ENCODE measurements at places on chromosomes 6 and 20. TPM values are rescaled to one million over a fixed set of nuclear protein-coding genes. Genes with fewer than 3 reads are reported as not detected.

- no peak for DNase-seq
These were observed 12.8 kb downstream of the TREM1 start for GRCh38 chr6:41273714-41274113.

DNA sequence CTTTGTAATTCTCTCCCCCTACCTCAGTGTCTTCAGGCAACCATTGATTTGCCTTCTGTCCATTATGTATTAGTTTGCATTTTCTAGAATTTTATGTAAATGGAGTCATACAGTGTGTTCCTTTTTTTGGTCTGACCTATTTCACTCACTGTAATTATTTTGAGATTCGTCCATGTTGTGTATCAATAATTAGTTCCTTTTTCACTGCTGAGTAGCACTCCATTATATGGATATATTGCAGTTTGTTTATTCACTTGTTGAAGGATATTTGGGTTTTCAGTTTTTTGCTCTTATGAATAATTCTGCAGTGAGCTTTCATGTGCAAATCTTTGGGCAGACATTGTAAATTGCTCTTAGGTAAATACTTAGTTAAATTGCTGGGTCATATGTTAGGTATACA, 97.1 kb downstream of the CTNNBL1 start:
- DNase-seq, result no peak

DNA sequence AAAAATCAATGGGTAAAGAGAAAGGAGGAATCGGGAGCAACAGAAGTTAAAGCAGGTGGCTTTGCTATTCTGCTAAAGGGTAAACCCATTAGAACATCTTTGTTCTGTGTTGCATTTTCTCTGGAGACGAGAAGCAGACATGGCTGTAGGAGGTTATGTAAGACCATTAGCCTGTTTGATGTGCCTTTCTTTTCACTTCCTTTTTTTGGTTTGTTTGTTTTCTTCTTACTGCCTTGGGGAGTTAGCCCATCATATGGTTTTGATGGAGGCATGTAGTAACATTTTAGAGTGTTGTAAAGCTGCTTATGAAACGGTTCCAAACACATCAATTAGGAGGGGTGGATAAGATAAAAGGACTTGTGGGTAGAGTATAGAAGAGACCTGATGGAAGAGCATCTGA, 131.0 kb downstream of the DOK5 start:
- DNase-seq, result no peak

GRCh38 chr6:22418714-22419113, 121.9 kb upstream of the PRL start:
- DNase-seq, result no peak

The TTLL9 gene
- not detected for total RNA-seq

DNA sequence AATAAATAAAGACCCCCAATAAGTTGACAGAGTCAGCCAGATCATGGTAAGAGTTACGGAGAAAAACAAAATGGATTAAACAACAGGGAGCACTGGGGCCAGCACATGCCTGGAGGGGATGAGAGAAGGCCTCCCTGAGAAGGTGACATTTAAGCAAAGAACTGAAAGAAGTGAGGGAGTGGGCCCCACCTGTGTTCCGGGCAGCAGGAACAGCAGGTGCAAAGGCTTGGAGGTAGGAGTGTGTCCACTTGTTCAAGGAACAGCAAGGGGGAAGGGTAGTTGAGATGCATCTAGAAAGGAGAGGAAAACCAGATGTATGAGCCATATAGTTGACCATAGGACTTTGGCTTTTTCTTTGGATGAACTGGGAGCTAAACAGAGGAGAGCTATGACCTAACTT, 7.6 kb upstream of the PREX1 start:
- DNase-seq, result no peak

Measured in Right ventricle myocardium inferior (tissue), 1 donor.